ENCODE measurements at places on chromosomes 5 and 9.

DNA sequence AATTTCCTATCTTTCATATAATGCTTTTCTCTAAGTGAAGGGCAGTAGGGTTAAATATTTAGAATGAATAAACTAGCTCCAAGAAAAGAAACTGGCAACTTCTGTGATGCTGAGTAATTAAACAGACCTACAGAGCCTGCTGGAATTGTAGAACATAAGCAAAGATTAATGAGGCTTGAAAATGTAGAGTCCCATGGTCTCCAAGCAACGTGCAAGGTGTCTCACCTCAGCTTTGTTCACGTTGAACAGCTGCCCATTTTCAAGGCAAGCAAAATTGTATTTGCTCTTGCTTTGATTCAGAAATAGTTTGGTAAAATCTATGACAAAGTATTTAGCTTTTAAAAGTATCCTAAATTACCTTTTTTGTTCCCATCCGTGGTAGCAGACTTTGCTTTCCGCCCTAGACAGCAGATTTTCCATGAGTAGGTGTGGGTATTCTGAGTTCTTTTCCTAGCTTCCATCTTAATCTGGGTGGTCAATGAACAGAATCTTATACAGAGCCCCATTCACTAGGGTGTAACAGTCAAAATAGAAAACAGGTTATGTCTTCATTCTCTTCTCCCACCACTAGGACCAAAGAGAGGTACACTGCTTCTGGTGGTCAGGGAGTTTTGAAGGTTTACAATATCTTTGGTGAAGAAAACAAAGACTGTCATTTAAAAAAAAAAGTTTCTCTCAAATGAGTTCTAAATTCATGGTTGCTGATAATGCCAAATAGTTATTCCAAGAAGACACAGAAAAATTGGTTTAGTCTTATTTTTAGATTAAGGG is 52.1 kb upstream of the TYRP1 start:
- no peak overlapping the region for H3K27ac ChIP-seq
- no peaks in the 10 kb centered on the region for H3K27me3 ChIP-seq
- no peaks in the 10 kb centered on the region for H3K36me3 ChIP-seq
- no peaks in the 10 kb centered on the region for H3K4me1 ChIP-seq
- no peak for DNase-seq

DNA sequence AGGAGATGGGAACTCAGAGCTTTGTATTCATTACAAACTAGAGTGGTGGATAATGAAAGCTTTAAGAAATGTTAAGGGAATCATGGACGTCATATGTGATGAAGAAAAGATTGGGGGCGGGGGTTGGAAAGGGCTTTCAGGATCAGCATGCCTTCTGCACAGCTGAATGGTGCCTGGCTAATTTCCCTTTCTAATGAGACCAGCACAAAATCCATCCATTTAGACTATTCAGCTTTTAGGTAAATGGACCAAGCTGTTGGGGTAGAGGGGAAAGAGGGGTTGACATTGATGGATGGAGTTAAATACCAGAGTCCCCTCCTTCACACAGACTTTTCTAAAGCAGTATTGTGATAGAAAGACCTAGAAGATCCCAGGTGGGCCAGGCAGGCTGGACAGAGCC is 737.9 kb upstream of the WWC1 start:
- H3K36me3 ChIP-seq, result no peaks in the 10 kb centered on the region
- H3K4me1 ChIP-seq, result no peaks in the 10 kb centered on the region
- no peak for DNase-seq
- no peak overlapping the region for H3K4me3 ChIP-seq

- H3K4me1 ChIP-seq, result no peaks in the 10 kb centered on the region
- H3K36me3 ChIP-seq, result no peaks in the 10 kb centered on the region
- H3K27ac ChIP-seq, result no peak overlapping the region
- no peak for DNase-seq
- no peaks in the 10 kb centered on the region for H3K27me3 ChIP-seq
- H3K4me3 ChIP-seq, result no peak overlapping the region
Observed at GRCh38 chr5:116788851-116789403, 214.3 kb upstream of the SEMA6A start.

DNA sequence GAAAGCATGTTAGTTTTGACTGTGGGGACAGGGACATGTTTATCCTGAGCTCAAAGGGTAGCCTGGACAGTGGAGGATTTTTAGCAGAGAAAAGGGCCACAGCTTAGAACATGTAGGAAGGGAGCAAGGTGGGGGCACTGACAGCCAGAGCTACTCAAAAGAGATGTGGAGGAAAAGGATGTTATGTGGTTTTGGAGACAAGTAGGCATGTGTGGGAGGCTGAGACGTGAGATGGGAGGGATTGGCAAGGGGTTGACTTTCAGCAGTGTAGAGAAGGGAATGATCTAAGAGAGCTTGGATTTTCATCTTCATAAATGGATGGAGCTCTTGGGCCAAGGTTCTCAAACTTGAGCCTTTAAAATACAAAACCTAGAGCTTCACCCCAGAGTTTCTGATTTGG is 24.0 kb downstream of the SYK start:
- no peaks in the 10 kb centered on the region for H3K36me3 ChIP-seq
- no peak for DNase-seq
- H3K27ac ChIP-seq, result no peak overlapping the region
- no peak overlapping the region for H3K4me3 ChIP-seq
- H3K4me1 ChIP-seq, result no peaks in the 10 kb centered on the region

DNA sequence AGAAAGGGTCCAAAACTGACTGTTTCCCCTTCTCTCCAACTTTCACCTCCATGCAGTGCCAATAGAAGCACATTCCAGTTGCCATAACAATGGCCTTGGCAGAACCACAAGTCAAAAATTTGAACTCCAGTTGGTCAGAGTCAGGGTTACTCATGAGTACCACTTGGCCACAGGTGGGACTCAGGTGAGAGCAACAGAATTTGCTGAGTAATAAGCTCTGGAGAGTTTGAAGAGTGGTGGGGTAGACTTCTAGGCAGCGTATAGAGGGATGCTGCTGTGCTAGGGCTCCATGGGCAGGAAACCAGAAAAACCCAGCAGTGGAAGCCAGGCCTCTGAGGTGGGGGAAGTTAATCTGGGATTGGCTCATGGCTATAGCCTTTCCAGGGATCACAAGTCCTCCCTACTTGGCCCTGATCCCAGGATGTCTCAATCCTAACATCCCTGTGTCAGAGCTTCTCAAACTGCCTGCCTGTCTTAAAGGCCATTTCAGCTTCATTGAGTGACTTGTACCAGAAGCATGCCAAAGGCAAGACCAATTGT is 30.2 kb downstream of the SNX18 start:
- H3K4me3 ChIP-seq, result no peak overlapping the region
- H3K27ac ChIP-seq, result no peak overlapping the region
- no peaks in the 10 kb centered on the region for H3K4me1 ChIP-seq

DNA sequence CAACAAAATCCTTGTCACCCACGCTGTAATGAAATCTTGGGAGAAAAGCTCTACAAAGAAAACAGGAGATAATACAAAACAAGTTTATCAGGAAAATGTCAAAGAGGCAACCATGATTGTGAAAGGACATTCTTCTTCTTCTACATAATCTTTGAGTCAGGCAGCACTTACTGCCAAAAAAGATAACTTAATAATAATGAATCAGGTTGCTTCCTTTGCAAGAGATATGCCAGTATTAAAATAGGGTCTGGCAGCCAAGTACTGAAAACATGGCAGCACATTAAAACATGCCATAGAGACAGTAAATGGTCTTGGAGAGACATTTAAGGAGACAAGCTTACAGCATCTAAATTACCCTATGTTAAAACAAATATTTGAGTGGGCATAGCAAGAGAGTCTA is 1573.4 kb downstream of the EFNA5 start:
- H3K27me3 ChIP-seq, result no peaks in the 10 kb centered on the region
- H3K36me3 ChIP-seq, result no peaks in the 10 kb centered on the region
- DNase-seq, result no peak
- H3K4me3 ChIP-seq, result no peak overlapping the region
- H3K4me1 ChIP-seq, result no peaks in the 10 kb centered on the region
- H3K27ac ChIP-seq, result no peak overlapping the region

DNA sequence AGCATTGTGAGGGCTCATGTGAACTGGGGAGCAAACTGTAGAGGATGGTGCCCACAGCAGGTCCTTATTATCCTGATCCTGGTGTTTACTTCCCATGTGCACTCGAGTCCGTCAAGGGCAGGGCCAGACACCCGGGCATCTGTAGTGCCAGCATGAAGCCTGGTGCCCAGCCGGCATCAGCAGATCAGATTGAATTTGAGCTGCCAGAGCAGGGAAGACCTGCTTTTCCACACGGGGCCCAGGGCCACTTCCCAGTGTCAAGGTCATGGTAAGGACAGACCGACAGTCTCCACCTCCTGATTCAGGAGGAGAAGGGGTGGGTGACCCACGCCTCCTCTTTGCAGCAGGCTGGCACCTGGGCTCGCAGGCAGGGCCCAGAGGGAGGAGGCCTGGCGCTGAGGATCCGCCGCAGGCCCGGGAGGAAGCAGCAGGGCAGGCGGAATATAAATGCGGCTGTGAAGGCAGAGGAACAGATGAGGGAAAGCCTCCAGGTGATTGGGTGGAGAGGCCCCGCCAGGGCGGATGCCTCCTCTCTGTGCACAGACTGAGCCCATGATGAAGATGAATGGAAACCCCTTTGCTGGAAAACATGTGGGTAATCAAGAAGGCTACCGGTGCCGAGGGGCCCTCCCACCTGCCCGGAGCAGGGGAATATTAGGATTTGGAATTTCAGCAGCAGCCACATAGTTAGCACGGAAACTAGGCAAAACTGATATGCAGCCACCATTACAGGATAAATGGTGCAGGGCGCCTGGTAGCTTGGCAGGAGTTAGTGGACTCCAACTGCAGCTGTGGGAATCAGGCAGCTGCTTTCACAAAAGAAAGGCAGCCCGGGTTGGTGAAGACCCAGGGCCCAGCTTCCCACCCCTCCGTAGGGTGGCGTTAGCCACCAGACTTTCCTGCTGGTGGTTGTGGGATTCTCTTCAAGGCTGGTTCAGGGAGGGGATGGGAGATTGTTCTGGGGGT is 114.9 kb downstream of the GAPVD1 start:
- no peak overlapping the region for H3K27ac ChIP-seq
- DNase-seq, result no peak
- H3K4me1 ChIP-seq, result peaks cover 11% of the 10 kb centered on the region
- H3K36me3 ChIP-seq, result no peaks in the 10 kb centered on the region
- H3K27me3 ChIP-seq, result no peaks in the 10 kb centered on the region

GRCh38 chr5:65198456-65199120 is 283.1 kb downstream of the ADAMTS6 start:
- H3K4me1 ChIP-seq, result no peaks in the 10 kb centered on the region
- H3K4me3 ChIP-seq, result no peak overlapping the region
- H3K27ac ChIP-seq, result no peak overlapping the region
- H3K27me3 ChIP-seq, result no peaks in the 10 kb centered on the region
- no peak for DNase-seq
- H3K36me3 ChIP-seq, result no peaks in the 10 kb centered on the region

DNA sequence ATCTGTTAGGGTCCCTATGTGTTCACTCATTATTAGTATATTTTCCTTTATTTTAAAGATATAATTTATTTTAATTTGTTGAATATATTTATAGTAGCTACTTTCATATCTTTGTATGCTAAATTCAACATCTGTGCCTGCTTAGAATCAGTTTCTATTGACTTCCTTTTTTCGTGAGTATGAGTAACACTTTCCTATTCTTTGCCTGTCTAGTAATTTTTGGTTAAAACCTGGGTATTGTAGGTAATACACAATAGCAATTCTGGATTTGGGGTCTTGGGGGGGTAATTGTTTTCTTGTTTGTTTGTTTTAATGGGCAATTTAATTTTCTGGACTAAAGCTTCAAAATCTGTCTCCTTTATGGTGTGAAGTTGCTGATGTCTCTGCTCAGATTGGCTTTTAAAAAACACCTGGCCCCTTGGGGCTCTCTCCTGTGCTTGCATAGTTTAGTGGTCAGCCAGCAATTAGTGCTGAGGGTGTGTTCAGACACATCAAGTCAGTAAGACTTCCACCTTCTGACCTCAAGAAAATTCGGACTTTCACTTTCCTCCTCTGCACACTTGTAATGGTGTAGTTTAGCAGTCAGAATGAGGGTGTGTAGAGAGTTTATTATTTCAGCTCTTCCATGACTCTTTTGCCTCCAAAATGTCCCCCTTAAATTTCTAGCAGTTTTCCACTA is 124.4 kb upstream of the MAP1B start:
- no peaks in the 10 kb centered on the region for H3K27me3 ChIP-seq
- no peak overlapping the region for H3K4me3 ChIP-seq
- no peaks in the 10 kb centered on the region for H3K4me1 ChIP-seq
- no peak overlapping the region for H3K27ac ChIP-seq

GRCh38 chr5:122183098-122183787 is 53.9 kb downstream of the ZNF474 start:
- no peaks in the 10 kb centered on the region for H3K4me1 ChIP-seq
- no peak overlapping the region for H3K27ac ChIP-seq
- no peak for DNase-seq
- H3K27me3 ChIP-seq, result no peaks in the 10 kb centered on the region

GRCh38 chr5:139678751-139679750 is 30.9 kb downstream of the CXXC5 start:
- H3K27me3 ChIP-seq, result peaks cover 6% of the 10 kb centered on the region
- DNase-seq, result no peak
- H3K4me3 ChIP-seq, result no peak overlapping the region
